ENCODE measurements at places on chromosomes 16 and 17.

GRCh38 chr16:89096768-89097391 is 3.2 kb downstream of the ACSF3 start:
- H3K27me3 ChIP-seq, result peaks cover 10% of the 10 kb centered on the region
- H3K4me3 ChIP-seq, result no peak overlapping the region
- no peak for DNase-seq
- peaks cover 39% of the 10 kb centered on the region for H3K4me1 ChIP-seq
- H3K27ac ChIP-seq, result no peak overlapping the region
- peaks cover 17% of the 10 kb centered on the region for H3K36me3 ChIP-seq

GRCh38 chr17:19487024-19487600 is 46.5 kb upstream of the SLC47A1 start:
- DNase-seq, result no peak
- H3K27me3 ChIP-seq, result no peaks in the 10 kb centered on the region
- H3K27ac ChIP-seq, result no peak overlapping the region
- H3K4me3 ChIP-seq, result no peak overlapping the region
- no peaks in the 10 kb centered on the region for H3K4me1 ChIP-seq

- H3K27ac ChIP-seq, result no peak overlapping the region
- peaks cover 29% of the 10 kb centered on the region for H3K4me1 ChIP-seq
- no peaks in the 10 kb centered on the region for H3K27me3 ChIP-seq
- H3K4me3 ChIP-seq, result no peak overlapping the region
These were observed 5.4 kb upstream of the MMD start for GRCh38 chr17:55426851-55427586.

DNA sequence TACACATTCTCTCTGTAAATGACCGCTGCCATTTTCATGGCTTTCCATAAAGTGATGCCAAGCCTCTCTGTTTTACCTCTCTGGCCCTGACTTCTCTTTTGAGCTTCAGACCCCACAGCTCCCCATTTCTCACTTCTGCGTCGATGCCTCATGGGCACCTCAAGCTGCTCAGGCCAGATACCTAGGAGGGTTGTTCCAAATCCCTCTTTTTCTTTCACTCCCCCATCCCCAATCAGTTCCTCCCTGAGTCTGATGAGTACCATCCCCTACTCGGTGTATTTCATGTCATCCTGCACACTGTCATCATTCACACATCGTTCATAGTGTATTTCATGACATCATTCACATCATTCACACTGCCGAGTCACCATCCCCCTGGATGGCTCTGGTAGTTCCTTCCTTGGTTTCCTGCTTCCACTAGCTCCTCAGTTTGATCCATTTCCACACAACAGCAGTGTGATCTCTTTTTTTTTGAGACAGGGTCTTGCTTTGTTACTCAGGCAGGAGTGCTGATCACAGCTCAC is 43.1 kb downstream of the NTN1 start:
- H3K36me3 ChIP-seq, result no peaks in the 10 kb centered on the region
- no peaks in the 10 kb centered on the region for H3K27me3 ChIP-seq
- no peaks in the 10 kb centered on the region for H3K4me1 ChIP-seq

DNA sequence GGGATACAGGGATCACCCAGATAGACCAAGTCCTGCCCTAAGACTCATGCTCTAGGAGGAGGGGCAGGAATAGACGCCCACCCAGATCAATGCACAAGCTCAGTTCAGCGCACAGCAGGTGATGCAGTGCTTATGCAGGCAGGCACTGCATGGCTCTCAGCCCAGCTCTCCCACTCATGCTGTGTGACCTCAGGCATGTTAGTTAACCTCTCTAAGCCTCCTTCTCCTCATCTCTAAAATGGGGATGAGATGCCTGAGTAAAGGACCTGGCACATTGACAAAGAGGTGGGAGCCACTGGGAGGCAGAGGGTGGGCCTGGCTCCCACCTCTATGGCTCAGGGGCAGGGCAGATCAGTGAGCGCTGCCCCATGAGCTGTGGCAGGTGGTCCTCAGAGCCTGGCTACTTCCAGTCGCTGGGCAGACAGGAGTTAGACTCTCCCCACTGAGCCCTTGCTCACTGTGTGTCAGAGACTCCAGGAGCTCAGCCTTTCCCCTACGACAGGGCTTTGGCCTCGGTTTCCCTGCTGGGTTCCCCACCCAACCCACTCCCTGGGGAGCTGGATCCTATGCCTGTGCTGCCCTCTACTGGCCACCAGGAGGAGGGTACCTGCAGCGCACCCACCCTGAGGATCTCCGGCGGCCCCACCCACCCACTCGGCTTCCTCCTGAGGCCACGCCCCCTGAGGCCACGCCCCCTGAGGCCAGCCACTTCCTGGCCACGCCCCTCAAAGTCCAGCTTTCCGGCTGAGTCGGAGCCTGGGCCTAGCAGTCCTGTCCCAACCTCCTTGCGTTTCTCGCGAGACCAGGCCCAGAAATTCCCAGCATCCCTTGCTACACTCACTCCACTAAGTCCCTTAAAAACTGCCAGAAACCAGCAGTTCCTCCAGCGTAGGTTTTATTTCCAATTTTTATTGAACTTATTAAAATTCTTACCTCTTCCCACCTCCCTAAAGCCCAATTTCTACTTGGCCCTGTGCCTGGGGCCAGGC is 196.1 kb downstream of the GSG1L start:
- no peaks in the 10 kb centered on the region for H3K36me3 ChIP-seq
- DNase-seq, result peak; percentile 33
- peaks cover 21% of the 10 kb centered on the region for H3K27me3 ChIP-seq
- H3K4me3 ChIP-seq, result no peak overlapping the region
